ENCODE measurements at places on chromosomes 2 and 18. TPM values are rescaled to one million over a fixed set of nuclear protein-coding genes. Genes with fewer than 3 reads are reported as not detected.

Gene CNDP1
- 0.02 TPM for polyA plus RNA-seq

Gene PLA2R1
- 9.9 TPM for polyA plus RNA-seq

Gene KCNIP3
- polyA plus RNA-seq, result 9.7 TPM

Gene DLGAP1
- 3.8 TPM for polyA plus RNA-seq

Gene ALKAL2
- polyA plus RNA-seq, result 57.6 TPM

Gene HOXD9
- polyA plus RNA-seq, result 13.0 TPM

Gene ZNF804A
- polyA plus RNA-seq, result 0.07 TPM

GRCh38 chr2:36197181-36197971, 158.2 kb upstream of the CRIM1 start:
- H3K4me3 ChIP-seq, result no peak overlapping the region
- DNase-seq, result no peak
- H3K27me3 ChIP-seq, result no peaks in the 10 kb centered on the region
- H3K36me3 ChIP-seq, result no peaks in the 10 kb centered on the region
- H3K27ac ChIP-seq, result no peak overlapping the region

DNA sequence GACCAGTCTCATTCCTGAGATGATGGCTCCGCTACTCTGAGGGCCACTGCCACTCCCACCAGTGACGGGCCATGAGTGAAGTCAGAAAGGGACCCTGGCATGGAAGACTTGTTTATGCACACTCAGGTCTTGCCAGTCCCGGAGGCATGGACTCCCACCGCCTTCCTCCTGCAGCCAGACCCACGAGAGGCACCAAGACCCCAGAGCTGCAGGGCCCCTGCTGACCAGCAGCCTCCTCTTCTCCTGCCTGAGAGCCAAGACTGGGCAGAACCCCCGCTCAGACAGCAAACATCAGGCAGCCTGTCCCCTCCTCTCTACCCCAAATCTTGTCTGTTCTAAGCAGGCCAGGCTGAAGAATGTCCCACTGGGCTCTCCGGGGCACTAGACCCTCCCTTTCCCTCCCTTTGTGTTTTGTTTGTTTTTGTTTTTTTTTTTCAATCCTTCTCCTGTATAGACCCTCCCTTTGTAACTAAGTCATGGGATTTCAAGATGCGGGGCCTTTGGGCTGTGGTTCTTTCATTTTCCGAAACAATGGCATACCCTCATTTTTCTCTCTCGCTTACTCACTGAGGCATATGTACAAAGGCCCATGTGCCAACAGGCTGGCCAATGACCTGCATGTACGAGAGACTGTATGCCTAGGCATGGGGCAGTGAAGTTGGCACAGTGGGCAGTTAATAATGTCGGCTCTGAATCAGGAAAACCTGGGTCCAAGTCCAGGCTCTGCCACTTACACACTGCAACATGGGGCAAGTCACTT, 24.3 kb upstream of the MAPRE3 start:
- no peak for DNase-seq
- no peaks in the 10 kb centered on the region for H3K36me3 ChIP-seq
- H3K27me3 ChIP-seq, result no peaks in the 10 kb centered on the region
- no peak overlapping the region for H3K4me3 ChIP-seq
- no peaks in the 10 kb centered on the region for H3K4me1 ChIP-seq
- H3K27ac ChIP-seq, result no peak overlapping the region

DNA sequence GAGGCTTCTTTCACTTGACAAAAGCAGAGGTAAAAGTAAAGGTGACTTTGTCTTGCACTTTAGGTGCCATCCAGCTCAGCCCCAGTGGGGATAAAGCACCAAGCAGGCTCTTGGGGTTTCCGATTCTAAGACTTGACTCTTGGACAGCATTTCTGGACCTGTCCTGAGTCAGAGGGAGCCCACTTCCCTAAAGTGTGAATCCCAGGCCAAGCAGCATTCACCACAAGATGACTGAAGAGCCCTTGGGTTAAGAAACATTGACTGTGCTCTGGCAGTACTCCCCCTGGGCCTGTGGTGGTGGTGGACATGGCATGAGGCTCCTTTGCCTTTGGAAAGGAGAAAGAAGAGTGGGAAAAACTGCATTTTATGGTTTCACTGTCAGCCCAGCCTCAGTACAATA, 638.0 kb upstream of the VRK2 start:
- no peak overlapping the region for H3K4me3 ChIP-seq
- no peaks in the 10 kb centered on the region for H3K36me3 ChIP-seq
- no peak for DNase-seq
- H3K27ac ChIP-seq, result no peak overlapping the region
- no peaks in the 10 kb centered on the region for H3K4me1 ChIP-seq

DNA sequence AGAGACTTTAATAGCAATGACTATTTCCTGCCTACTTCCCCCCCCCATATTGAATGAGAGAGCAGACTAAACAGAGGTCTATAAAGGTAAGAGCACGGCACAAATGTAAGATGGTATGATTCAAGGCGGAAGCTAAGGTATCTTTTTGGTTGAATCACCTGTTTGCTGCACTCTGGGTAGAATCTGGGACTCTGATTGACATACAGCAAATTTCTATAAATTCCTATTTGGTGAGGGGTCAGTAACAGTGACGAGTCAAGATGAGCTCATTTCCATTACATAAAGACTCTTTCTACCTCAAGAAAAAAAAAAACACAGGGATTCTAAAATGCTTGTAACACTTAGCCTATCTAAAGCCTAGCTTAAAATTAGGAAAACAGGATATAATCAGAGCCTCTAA, 297.3 kb downstream of the TNS1 start:
- DNase-seq, result no peak
- H3K27me3 ChIP-seq, result no peaks in the 10 kb centered on the region
- H3K27ac ChIP-seq, result no peak overlapping the region
- H3K4me1 ChIP-seq, result peaks cover 12% of the 10 kb centered on the region
- no peaks in the 10 kb centered on the region for H3K36me3 ChIP-seq
- no peak overlapping the region for H3K4me3 ChIP-seq

GRCh38 chr2:195018462-195018861, 638.6 kb upstream of the SLC39A10 start:
- no peaks in the 10 kb centered on the region for H3K4me1 ChIP-seq
- no peak for DNase-seq
- no peaks in the 10 kb centered on the region for H3K27me3 ChIP-seq
- no peaks in the 10 kb centered on the region for H3K36me3 ChIP-seq

GRCh38 chr2:223914324-223914723, 30.8 kb downstream of the WDFY1 start:
- H3K27ac ChIP-seq, result no peak overlapping the region
- no peak overlapping the region for H3K4me3 ChIP-seq
- H3K36me3 ChIP-seq, result no peaks in the 10 kb centered on the region
- no peak for DNase-seq
- no peaks in the 10 kb centered on the region for H3K4me1 ChIP-seq
- H3K27me3 ChIP-seq, result no peaks in the 10 kb centered on the region

DNA sequence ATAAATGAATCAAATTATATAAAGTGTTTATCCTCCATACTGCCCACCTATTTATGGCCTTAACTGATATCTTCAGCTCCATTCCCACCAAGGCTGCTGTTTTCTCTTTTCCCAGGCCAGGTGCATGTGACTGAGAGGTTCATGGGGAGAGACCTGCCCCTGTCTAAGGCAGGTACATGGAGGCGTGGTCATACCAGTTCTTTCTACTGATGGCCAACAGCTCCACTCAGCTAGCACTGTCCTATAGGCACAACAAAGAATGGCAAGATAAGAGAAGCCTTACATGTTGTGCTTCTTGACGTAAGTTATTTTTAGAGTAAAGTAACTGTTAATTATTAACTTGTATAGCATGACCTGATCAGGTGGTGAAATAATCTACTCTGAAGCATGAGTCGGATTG, 16.8 kb downstream of the AKAIN1 start:
- H3K4me3 ChIP-seq, result no peak overlapping the region
- H3K27ac ChIP-seq, result no peak overlapping the region
- H3K36me3 ChIP-seq, result no peaks in the 10 kb centered on the region
- H3K4me1 ChIP-seq, result no peaks in the 10 kb centered on the region

GRCh38 chr2:167851323-167851860, 396.0 kb downstream of the STK39 start:
- H3K27ac ChIP-seq, result no peak overlapping the region
- no peaks in the 10 kb centered on the region for H3K36me3 ChIP-seq
- H3K4me3 ChIP-seq, result no peak overlapping the region
- no peak for DNase-seq
- no peaks in the 10 kb centered on the region for H3K27me3 ChIP-seq

DNA sequence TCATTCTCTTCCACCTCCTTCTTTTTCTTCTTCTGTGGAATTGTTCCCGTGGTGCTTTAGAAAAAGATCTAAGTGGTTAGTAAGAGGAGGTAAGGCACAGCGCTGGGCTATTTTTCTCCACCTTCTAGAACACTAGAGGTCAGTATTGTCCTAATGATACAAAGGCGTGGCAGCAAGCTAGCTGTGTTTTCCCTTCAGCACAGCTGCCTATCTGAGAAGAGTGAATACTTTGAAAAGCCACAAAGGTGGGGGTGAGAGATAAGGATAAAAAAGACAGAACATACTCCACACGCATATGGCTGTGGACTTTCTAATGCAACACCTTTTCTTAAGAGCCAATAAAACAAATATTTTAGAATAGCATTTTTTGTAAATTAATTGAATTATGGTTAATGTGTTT, 2.1 kb downstream of the CNTNAP5 start:
- no peaks in the 10 kb centered on the region for H3K27me3 ChIP-seq
- DNase-seq, result no peak
- H3K27ac ChIP-seq, result no peak overlapping the region
- H3K36me3 ChIP-seq, result no peaks in the 10 kb centered on the region
- no peak overlapping the region for H3K4me3 ChIP-seq
- H3K4me1 ChIP-seq, result no peaks in the 10 kb centered on the region

DNA sequence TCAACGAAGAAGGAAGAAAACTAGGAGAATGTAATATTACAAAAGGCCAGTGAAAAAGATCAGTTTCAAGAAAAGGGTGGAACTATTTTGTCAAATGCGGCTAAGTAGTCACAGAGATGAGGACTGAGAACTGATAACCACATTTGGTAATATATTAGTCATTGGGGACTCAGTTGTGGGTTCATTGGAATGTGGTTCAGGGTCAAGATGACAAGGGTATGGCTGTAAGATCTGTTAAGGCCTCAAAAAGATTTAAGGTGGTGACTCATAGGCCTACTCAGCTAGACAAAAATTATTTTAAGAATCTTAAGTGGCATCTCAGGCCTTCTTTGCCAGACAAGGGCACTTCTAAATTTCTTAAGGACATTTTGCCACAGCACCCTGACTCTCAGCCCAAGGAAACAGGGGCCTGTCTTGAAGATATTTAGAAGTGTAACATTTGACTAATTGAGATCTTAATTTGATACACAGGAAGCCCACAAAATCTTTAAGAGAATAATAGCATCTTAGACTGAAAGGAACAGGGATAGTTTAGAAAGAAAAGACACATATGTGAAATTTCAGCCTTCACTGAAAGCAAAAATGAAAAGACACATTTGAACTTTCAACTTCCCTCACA, 81.3 kb downstream of the STRADB start:
- H3K4me3 ChIP-seq, result no peak overlapping the region
- no peak overlapping the region for H3K27ac ChIP-seq
- no peaks in the 10 kb centered on the region for H3K36me3 ChIP-seq
- no peaks in the 10 kb centered on the region for H3K4me1 ChIP-seq

- H3K4me3 ChIP-seq, result no peak overlapping the region
- H3K27me3 ChIP-seq, result no peaks in the 10 kb centered on the region
- peak overlapping the region; percentile 39 for H3K27ac ChIP-seq
These were observed 61.3 kb upstream of the CHMP1B start for GRCh38 chr18:11789716-11790510.

- H3K27ac ChIP-seq, result no peak overlapping the region
- H3K27me3 ChIP-seq, result no peaks in the 10 kb centered on the region
- no peaks in the 10 kb centered on the region for H3K4me1 ChIP-seq
- H3K4me3 ChIP-seq, result no peak overlapping the region
- no peak for DNase-seq
- no peaks in the 10 kb centered on the region for H3K36me3 ChIP-seq
These were observed 409.2 kb upstream of the SPHKAP start for GRCh38 chr2:228590681-228591080.

DNA sequence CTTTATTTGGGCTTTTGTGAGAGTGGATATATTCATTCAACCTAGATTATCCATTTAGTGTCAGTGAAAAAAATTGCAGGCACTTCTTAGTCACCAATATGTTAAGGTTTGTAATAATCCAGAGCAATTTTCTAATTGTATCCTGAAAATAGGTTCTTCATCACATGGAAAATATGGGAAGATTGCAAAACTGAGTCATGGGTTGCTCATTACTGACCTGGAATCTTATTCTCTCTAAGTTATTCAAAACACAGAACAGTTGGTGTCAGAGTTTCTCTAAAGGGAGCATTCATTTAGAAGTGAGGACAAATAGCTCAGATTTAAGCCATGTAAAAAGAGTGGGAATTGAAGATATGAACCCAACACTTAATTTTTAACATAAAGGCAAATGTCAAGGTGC, 181.3 kb downstream of the IKZF2 start:
- no peaks in the 10 kb centered on the region for H3K36me3 ChIP-seq
- no peak overlapping the region for H3K4me3 ChIP-seq
- H3K4me1 ChIP-seq, result no peaks in the 10 kb centered on the region
- H3K27ac ChIP-seq, result no peak overlapping the region

GRCh38 chr2:73202156-73203054, at the start of gene NOTO:
Gene NOTO (plus strand): TSS chr2:73202574. CDS start chr2:73202667, 93 bp downstream.
- peak within 1 kb of the TSS; percentile 16 for H3K4me3 ChIP-seq
- DNase-seq, result peak; percentile 43
- H3K36me3 ChIP-seq, result no peaks in the 10 kb centered on the region

DNA sequence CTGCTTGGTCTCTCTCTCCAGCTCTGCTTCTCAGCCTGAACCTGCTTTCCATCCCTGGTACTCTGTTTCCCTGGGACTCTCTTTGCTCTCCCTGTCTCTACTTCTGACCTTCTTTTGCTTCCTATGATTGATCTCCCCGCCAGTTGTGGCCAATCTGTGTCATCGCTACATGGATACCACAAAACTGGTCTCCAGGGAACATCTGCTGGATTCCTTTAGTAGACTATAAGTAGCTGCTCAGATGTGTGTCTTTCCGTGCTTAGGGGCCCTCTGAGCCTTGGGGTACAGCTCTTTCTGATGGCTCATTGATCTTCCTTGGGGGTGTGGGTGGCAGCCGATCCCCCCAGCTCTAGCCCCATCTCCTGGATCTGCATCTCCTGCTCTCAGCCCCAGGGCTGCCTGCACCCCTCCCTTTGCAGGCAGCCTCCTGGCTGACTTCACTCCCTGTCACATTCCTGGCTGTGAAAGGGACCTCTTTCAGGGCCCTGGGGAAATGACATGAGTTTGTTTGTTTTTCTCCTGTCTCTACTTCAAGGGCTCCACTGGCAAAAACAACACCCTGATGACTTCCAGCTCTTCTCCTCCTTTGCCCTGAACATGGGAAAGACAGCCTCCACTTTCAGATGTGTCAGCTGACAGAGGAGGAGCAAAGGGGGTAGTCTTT, 333.7 kb downstream of the CYP26B1 start:
- no peaks in the 10 kb centered on the region for H3K27me3 ChIP-seq
- H3K36me3 ChIP-seq, result no peaks in the 10 kb centered on the region
- no peaks in the 10 kb centered on the region for H3K4me1 ChIP-seq
- no peak overlapping the region for H3K4me3 ChIP-seq

- no peaks in the 10 kb centered on the region for H3K36me3 ChIP-seq
- no peaks in the 10 kb centered on the region for H3K27me3 ChIP-seq
- no peak overlapping the region for H3K4me3 ChIP-seq
- DNase-seq, result no peak
These were observed 68.0 kb downstream of the ACAA2 start for GRCh38 chr18:49745045-49746014.

- H3K4me1 ChIP-seq, result peaks cover 4% of the 10 kb centered on the region
- no peak overlapping the region for H3K4me3 ChIP-seq
- DNase-seq, result no peak
These were observed 302.0 kb downstream of the PRKCE start for GRCh38 chr2:45953376-45954027.
